Upper lobe of right lung (tissue), 1 donor: ENCODE measurements at places on chromosomes 6 and 20. TPM values are rescaled to one million over a fixed set of nuclear protein-coding genes. Genes with fewer than 3 reads are reported as not detected.
A peak's percentile ranks its signal among the peaks of the same experiment; 100 is the strongest.

DNA sequence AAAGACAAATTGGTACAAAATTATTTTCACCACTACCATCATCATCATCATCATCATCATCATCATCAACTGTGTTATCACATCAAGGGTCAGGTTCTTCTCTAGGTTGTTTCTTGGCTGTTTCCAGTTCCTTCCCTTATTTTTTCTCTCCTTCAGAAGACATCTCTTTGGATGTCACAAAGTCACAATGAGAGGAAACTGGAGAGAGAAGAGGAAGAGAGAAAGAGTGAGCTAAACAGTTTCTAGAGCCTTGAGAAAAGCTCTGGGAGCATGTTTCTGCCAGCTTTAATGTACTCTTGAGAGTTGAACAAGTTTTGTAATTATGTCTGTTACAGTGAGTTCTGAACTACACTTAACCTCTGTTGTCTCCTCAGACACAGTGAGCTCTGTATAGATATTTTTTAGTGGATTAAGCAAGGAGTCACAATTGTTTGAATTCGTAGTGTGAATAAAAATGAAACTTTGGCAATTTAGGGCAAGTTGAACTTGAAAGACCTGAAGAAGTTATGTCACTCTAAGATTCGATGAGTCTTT lies 123.0 kb upstream of the AKIRIN2 start:
- DNase-seq = no peak
- H3K27ac ChIP-seq = no peak overlapping the region
- H3K4me1 ChIP-seq = peaks cover 5% of the 10 kb centered on the region
- H3K36me3 ChIP-seq = no peaks in the 10 kb centered on the region
- no peaks in the 10 kb centered on the region for H3K27me3 ChIP-seq

GRCh38 chr20:58700121-58700821 lies 7.7 kb downstream of the NPEPL1 start:
- DNase-seq = no peak
- H3K36me3 ChIP-seq = peaks cover 71% of the 10 kb centered on the region
- no peak overlapping the region for H3K27ac ChIP-seq
- H3K27me3 ChIP-seq = no peaks in the 10 kb centered on the region
- no peak overlapping the region for H3K4me3 ChIP-seq

GRCh38 chr20:22563062-22563965 lies 21.1 kb downstream of the FOXA2 start:
- H3K36me3 ChIP-seq = no peaks in the 10 kb centered on the region
- H3K4me3 ChIP-seq = no peak overlapping the region
- H3K27me3 ChIP-seq = peaks cover 52% of the 10 kb centered on the region
- H3K27ac ChIP-seq = no peak overlapping the region
- H3K4me1 ChIP-seq = no peaks in the 10 kb centered on the region

- no peaks in the 10 kb centered on the region for H3K4me1 ChIP-seq
- no peaks in the 10 kb centered on the region for H3K36me3 ChIP-seq
- no peak for DNase-seq
- H3K27me3 ChIP-seq = no peaks in the 10 kb centered on the region
- H3K27ac ChIP-seq = no peak overlapping the region
These were observed 166.4 kb downstream of the FAXC start for GRCh38 chr6:99183066-99183465.

DNA sequence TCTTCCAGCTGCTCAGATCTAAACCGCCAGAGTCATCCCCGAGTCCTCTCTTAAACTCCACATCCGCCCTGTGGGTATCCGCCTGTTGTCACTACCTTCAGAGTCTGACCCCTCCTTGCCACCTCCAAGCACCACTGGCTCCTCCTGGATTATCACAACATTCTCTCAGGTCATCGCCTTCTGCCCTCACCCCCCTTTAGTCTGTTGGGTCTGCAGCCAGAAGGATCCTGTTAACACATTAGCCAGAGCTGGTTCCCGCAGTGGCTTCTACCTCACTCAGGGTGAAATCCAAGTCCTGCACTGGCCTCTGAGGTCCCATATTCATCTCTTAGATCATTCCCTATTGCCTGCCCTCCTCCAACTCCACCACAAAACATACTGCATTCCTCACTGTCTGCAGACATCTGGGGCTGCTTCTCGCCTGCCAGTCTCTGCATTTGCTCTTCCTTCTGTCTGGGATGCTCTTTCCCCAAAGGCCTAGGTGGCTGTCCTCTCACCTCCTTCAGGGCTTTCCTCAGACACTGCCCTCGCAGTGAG lies 34.1 kb downstream of the TNXB start:
- no peak overlapping the region for H3K4me3 ChIP-seq
- H3K27ac ChIP-seq = no peak overlapping the region
- no peaks in the 10 kb centered on the region for H3K27me3 ChIP-seq
- H3K36me3 ChIP-seq = peaks cover 44% of the 10 kb centered on the region
- DNase-seq = no peak
- H3K4me1 ChIP-seq = no peaks in the 10 kb centered on the region

- no peak overlapping the region for H3K27ac ChIP-seq
- no peak for DNase-seq
- H3K27me3 ChIP-seq = no peaks in the 10 kb centered on the region
- no peak overlapping the region for H3K4me3 ChIP-seq
These were observed 6.3 kb downstream of the ADGRG6 start for GRCh38 chr6:142307963-142308748.

- H3K36me3 ChIP-seq = no peaks in the 10 kb centered on the region
- H3K27me3 ChIP-seq = peaks cover 7% of the 10 kb centered on the region
- H3K4me1 ChIP-seq = peaks cover 7% of the 10 kb centered on the region
- H3K27ac ChIP-seq = no peak within 1 kb of the TSS
These were observed at the start of gene CALHM6 for GRCh38 chr6:116461331-116461931. Gene CALHM6, plus strand, starts transcription at chr6:116461375. Its CDS starts 555 bp downstream, at chr6:116461930.

DNA sequence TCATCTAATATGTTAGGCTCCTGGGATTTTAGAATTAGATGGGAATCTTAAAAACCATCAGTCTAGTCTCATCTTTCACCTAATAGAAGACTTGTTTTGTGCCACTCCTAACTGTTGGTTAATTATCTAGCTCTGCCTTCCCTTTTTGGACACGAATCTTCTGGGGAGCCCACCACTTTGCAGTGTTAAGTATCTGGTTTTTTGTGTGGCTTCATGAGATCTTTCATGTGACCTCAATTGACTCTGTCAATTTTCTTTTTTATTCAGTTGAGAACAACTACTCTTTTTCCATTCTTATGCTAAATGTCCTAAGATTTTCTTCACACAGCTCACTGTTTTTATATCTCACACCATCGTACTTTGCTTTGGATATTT lies 16.9 kb downstream of the TBPL1 start:
- no peak overlapping the region for H3K4me3 ChIP-seq
- no peak for DNase-seq
- no peak overlapping the region for H3K27ac ChIP-seq
- no peaks in the 10 kb centered on the region for H3K4me1 ChIP-seq
- H3K36me3 ChIP-seq = no peaks in the 10 kb centered on the region

GRCh38 chr20:23508449-23509229 lies 17.7 kb downstream of the CST8 start:
- no peak overlapping the region for H3K4me3 ChIP-seq
- no peak overlapping the region for H3K27ac ChIP-seq
- no peak for DNase-seq
- no peaks in the 10 kb centered on the region for H3K4me1 ChIP-seq
- H3K36me3 ChIP-seq = no peaks in the 10 kb centered on the region
- no peaks in the 10 kb centered on the region for H3K27me3 ChIP-seq

- H3K36me3 ChIP-seq = no peaks in the 10 kb centered on the region
- H3K27ac ChIP-seq = no peak overlapping the region
- no peak for DNase-seq
- H3K27me3 ChIP-seq = no peaks in the 10 kb centered on the region
- H3K4me1 ChIP-seq = no peaks in the 10 kb centered on the region
- no peak overlapping the region for H3K4me3 ChIP-seq
These were observed 126.5 kb downstream of the MYLK4 start for GRCh38 chr6:2624177-2624576.

DNA sequence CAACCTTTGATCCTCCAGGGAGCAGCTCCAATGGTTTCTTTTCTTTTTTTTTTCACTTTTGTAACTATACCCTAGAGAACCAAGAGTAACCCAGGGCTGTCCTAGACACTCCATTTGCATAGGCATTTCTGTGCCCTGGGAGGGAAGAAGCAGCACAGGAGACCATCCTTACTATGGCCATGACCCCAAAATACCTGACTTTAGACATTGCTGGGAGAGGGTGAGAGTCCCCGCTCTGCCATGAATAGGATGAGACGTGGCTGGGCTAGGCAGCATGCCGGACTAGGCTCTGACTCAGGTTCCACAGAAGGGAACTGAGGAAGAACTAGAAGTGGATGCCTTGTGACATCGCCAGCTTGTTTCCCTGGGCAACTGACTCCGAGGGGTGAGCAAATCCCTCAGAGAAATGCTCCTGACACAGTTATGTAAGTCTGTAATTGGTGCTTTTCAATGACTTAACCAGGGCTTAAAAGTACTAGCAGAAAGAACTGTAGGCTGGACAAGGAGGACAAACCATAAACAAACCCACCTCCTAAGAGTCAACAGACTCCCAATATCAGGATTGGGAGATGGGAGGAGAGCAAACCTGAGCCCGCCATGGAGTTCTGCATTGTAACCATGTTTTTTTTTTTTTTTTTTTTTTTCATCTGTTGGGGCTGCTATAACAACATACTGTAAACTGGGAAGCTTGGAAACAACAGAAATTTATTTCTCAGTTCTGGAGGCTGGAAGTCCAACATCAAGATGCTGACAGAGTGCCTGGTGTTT lies 910 bp upstream of the ADTRP start:
- no peaks in the 10 kb centered on the region for H3K27me3 ChIP-seq
- no peaks in the 10 kb centered on the region for H3K4me1 ChIP-seq
- DNase-seq = peak; percentile 72

- no peaks in the 10 kb centered on the region for H3K36me3 ChIP-seq
- no peak overlapping the region for H3K27ac ChIP-seq
- DNase-seq = no peak
These were observed 301.0 kb upstream of the RUNX2 start for GRCh38 chr6:45027126-45027525.

The MACROD2 gene
- total RNA-seq = 78.2 TPM

The KCNK5 gene
- total RNA-seq = 10.0 TPM
